ENCODE measurements at places on chromosomes 1 and 21. TPM values are rescaled to one million over a fixed set of nuclear protein-coding genes. Genes with fewer than 3 reads are reported as not detected.

The LENEP gene
- total RNA-seq = not detected

The OR2L5 gene
- total RNA-seq = not detected

The FCRL5 gene
- total RNA-seq = not detected

The VSIG8 gene
- not detected for total RNA-seq

The LCE6A gene
- not detected for total RNA-seq

The SKI gene
- 26.8 TPM for total RNA-seq

The LRRC38 gene
- not detected for total RNA-seq

The PRAMEF17 gene
- not detected for total RNA-seq

The RPE65 gene
- total RNA-seq = not detected

The SPATA17 gene
- 0.43 TPM for total RNA-seq

The PLEKHN1 gene
- 1.4 TPM for total RNA-seq

The EIF2D gene
- 46.7 TPM for total RNA-seq

The OLIG1 gene
- not detected for total RNA-seq

The CHI3L2 gene
- total RNA-seq = not detected

The MFAP2 gene
- total RNA-seq = 189 TPM
